ENCODE measurements at places on chromosomes 12 and 14.

DNA sequence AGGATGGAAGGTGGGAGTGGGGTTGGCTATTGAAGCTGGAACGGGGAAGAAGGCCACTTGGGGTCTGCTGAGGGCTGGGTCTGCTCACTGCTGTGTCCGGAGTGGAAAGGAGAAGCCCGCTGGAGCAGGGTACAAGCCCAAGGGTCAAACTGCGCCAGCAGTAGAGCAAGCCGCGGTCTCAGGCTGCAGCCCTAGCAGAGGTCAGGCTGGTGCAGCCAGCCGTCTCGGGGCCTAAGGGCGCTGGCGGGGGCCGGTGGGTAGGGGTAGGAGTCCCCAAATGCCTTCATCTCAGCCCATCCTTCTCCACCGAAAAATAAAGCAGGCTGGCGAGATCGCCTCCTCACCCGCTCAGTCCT lies 718 bp upstream of the JDP2 start:
- DNase-seq = no peak

DNA sequence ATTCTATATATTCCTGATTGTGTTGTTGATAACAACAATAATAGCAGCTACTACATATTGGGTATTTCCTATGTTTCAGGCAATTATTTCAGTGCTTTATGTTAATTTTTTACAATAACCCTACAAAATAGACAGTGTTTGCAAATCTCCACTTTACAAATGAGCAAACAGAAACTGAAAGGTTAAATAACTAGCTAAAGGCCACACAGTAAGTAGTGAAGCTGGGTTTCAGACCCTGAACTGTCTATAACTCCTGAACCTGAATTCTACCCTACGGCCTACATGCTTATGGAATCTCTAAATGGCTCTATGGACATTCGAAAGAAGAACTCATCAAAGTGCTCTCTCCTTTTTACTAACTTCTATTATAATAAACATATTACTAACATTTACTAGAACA lies 19.7 kb upstream of the NUDT4 start:
- no peak for DNase-seq

DNA sequence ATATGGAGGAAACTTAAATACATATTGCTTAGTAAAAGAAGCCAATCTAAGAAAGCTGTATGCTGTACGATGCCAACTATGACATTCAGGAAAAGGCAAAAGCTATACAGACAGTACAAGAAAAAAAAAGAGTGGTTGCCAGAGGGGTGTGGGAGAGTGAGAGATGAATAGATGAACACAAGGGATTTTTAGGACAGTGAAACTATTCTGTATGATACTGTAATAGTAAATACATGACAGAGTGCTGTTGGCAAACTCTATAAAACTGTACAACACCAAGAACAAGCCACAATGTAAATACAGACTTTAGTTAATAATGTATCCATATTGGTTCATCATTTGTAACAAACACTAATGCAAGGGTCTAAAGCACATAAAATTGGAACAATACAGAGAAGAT lies 10.9 kb upstream of the MIPOL1 start:
- no peak for DNase-seq

GRCh38 chr14:63470962-63471793 lies 72.0 kb downstream of the PPP2R5E start:
- no peak for DNase-seq

- DNase-seq = no peak
Observed at GRCh38 chr14:33460164-33460563, 490.7 kb downstream of the EGLN3 start.

GRCh38 chr14:96888158-96888557 lies 91.0 kb downstream of the VRK1 start:
- DNase-seq = no peak
